A549 treated with Mapracorat at 1 μM for 4 hours (cell line): ENCODE measurements at places on chromosomes 6 and 20. TPM values are rescaled to one million over a fixed set of nuclear protein-coding genes. Genes with fewer than 3 reads are reported as not detected.

ARFGAP1 gene
- 47.8 to 72.9 TPM (median 70.6 TPM) in 5 replicates for total RNA-seq

ELOVL4 gene
- total RNA-seq = 1.5 to 1.8 TPM (median 1.6 TPM) in 5 replicates

FAM83C gene
- total RNA-seq = 0.05 to 0.12 TPM (median 0.07 TPM) in 5 replicates

PI3 gene
- 2.2 to 4.2 TPM (median 3.7 TPM) in 5 replicates for total RNA-seq

THBS2 gene
- total RNA-seq = 0.02 TPM in 1 of 5 replicates, not detected in the others

KHDC1 gene
- total RNA-seq = 3.1 to 4.0 TPM (median 3.5 TPM) in 5 replicates

MEP1A gene
- not detected in 5 replicates for total RNA-seq

ZC2HC1B gene
- total RNA-seq = not detected in 5 replicates

AGPAT4 gene
- total RNA-seq = 2.9 to 5.5 TPM (median 5.0 TPM) in 5 replicates

BPIFB1 gene
- total RNA-seq = 0.10 to 0.17 TPM in 2 of 5 replicates, not detected in the others

SPTLC3 gene
- 0.13 to 0.17 TPM in 2 of 5 replicates, not detected in the others for total RNA-seq

OVOL2 gene
- 0.25 to 0.33 TPM (median 0.26 TPM) in 3 of 5 replicates, not detected in the others for total RNA-seq

DEK gene
- 68.5 to 92.5 TPM (median 83.4 TPM) in 5 replicates for total RNA-seq

KCNK17 gene
- total RNA-seq = not detected in 5 replicates

CLVS2 gene
- 0.11 to 0.34 TPM (median 0.20 TPM) in 5 replicates for total RNA-seq

RBPJL gene
- total RNA-seq = not detected in 5 replicates

IFT52 gene
- 26.8 to 32.8 TPM (median 30.1 TPM) in 5 replicates for total RNA-seq

DEFB121 gene
- not detected in 5 replicates for total RNA-seq

PRRT1 gene
- 0.33 to 1.5 TPM (median 0.63 TPM) in 5 replicates for total RNA-seq

ROMO1 gene
- 343 to 392 TPM (median 375 TPM) in 5 replicates for total RNA-seq

BEND6 gene
- 0.70 to 0.99 TPM (median 0.87 TPM) in 5 replicates for total RNA-seq

CAP2 gene
- total RNA-seq = 10.6 to 14.6 TPM (median 13.0 TPM) in 5 replicates

TCP11 gene
- not detected in 5 replicates for total RNA-seq

UNC5CL gene
- 0.33 to 0.62 TPM (median 0.49 TPM) in 5 replicates for total RNA-seq

TRAPPC3L gene
- total RNA-seq = not detected in 5 replicates

NKX2-4 gene
- total RNA-seq = not detected in 5 replicates

COX4I2 gene
- not detected in 5 replicates for total RNA-seq

XRN2 gene
- total RNA-seq = 89.3 to 107 TPM (median 98.7 TPM) in 5 replicates

PNLDC1 gene
- total RNA-seq = 0.10 TPM in 1 of 5 replicates, not detected in the others

NKAPL gene
- total RNA-seq = not detected in 5 replicates

DNAJC5 gene
- total RNA-seq = 22.6 to 29.0 TPM (median 28.3 TPM) in 5 replicates

UBE3D gene
- total RNA-seq = 2.9 to 3.6 TPM (median 3.2 TPM) in 5 replicates

ADGRF5 gene
- not detected in 5 replicates for total RNA-seq

ENPP4 gene
- 0.19 to 0.29 TPM (median 0.23 TPM) in 5 replicates for total RNA-seq

TRIM15 gene
- not detected in 5 replicates for total RNA-seq

LIME1 gene
- 5.6 to 12.4 TPM (median 9.3 TPM) in 5 replicates for total RNA-seq

SEL1L2 gene
- not detected in 5 replicates for total RNA-seq

RAET1G gene
- 6.8 to 11.2 TPM (median 9.3 TPM) in 5 replicates for total RNA-seq

RHAG gene
- not detected in 5 replicates for total RNA-seq

SRMS gene
- total RNA-seq = 0.10 to 0.16 TPM in 2 of 5 replicates, not detected in the others

MYH7B gene
- 0.05 to 0.22 TPM (median 0.12 TPM) in 4 of 5 replicates, not detected in the other for total RNA-seq

SGK2 gene
- 6.7 to 8.7 TPM (median 7.0 TPM) in 5 replicates for total RNA-seq

RIPPLY2 gene
- 0.13 to 0.99 TPM (median 0.31 TPM) in 4 of 5 replicates, not detected in the other for total RNA-seq

TFAP2B gene
- not detected in 5 replicates for total RNA-seq

PGC gene
- not detected in 5 replicates for total RNA-seq

KCNK5 gene
- 0.90 to 1.5 TPM (median 1.4 TPM) in 5 replicates for total RNA-seq

C6orf15 gene
- total RNA-seq = not detected in 5 replicates

ZNF343 gene
- total RNA-seq = 11.5 to 13.0 TPM (median 12.4 TPM) in 5 replicates

MRPS18B gene
- 68.8 to 112 TPM (median 72.9 TPM) in 5 replicates for total RNA-seq

SRSF6 gene
- total RNA-seq = 108 to 115 TPM (median 111 TPM) in 5 replicates

R3HDML gene
- 0.15 to 0.47 TPM (median 0.33 TPM) in 4 of 5 replicates, not detected in the other for total RNA-seq

KHDC1L gene
- total RNA-seq = 0.29 TPM in 1 of 5 replicates, not detected in the others

PTK6 gene
- total RNA-seq = 2.4 to 3.6 TPM (median 3.1 TPM) in 5 replicates

CDH4 gene
- 6.4 to 8.6 TPM (median 7.2 TPM) in 5 replicates for total RNA-seq

GABRR2 gene
- not detected in 5 replicates for total RNA-seq

RSPO3 gene
- 69.9 to 90.5 TPM (median 77.3 TPM) in 5 replicates for total RNA-seq

C6orf132 gene
- 1.9 to 3.0 TPM (median 2.5 TPM) in 5 replicates for total RNA-seq

KHDRBS2 gene
- total RNA-seq = not detected in 5 replicates
